Smooth muscle cell of the brain vasculature (primary cell): ENCODE measurements at places on chromosomes 2 and 18.

- no peak for DNase-seq
Observed at GRCh38 chr2:65727381-65727780, 295.0 kb upstream of the SPRED2 start.

GRCh38 chr18:21267400-21267799, 25.4 kb downstream of the GREB1L start:
- DNase-seq = no peak

DNA sequence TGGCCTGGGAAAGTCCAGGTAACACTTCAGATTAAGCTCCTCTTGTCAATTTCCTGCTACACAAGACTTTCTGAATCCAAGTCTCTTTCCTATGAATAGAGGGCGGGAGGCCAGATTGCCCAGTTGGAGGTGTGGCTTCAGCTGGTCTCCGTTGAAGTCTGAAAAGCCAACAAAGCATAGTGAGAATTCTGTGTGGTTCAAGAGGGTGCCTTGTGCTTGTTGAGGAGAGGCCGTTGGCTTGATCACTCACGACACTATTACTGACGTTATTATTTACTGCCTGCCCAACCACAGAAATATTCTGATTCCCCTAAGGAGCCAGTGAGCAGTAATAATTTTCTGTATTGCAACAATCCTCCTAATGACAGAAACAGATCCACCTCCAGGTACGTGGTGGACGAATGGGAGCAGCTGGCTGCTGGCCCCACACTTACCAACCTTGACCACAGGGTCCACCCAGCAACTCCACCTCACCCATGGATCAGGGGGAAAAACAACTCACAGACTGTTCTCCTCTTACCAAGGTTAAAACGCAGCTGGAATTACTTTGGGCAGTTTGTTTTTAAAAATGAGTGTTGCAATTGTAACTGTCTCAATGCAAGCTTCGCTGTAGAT, 21.9 kb downstream of the NRP2 start:
- DNase-seq = no peak

GRCh38 chr18:34978953-34979608, 62.1 kb upstream of the MAPRE2 start:
- DNase-seq = peak; percentile 68

GRCh38 chr2:32683520-32684086, 55.8 kb downstream of the TTC27 start:
- no peak for DNase-seq

DNA sequence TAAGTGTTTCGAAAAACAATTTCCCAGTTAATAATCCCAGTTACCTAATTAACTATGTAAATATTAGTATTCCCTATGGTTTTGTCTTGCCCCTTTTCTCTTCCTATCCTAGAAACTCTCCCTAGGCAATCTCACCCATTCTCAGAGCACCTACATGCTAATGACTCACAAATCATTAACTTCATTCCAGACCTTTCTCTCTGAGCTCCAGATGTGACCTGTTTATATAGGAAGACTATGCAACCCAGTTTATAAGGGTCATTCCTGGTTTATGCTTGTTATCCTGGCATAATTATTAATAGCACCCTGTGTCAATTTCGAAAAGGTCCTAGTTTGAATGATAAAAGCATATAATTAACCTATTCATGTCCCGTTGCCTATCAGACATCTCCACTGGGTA, 14.8 kb upstream of the SERTAD2 start:
- no peak for DNase-seq

DNA sequence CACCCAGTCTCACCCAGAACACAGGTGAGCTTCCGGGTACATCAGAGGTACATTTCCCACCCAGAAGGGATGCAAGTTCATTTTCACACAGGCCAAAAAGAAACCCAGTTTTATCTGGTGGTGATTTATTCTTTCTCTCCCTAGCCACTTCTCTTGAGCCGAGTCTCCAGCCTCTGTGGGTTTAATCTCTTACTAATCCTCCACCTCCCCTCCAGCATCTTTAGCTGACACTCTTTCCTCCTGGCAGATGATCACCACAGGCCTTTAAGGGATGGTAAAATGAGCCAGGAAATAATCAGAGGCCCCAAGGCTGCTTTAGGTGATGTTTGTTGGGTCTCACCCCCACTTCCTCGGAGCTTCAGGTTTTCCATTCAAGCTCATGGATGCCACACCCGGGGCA, 145.7 kb upstream of the DLX2 start:
- no peak for DNase-seq

DNA sequence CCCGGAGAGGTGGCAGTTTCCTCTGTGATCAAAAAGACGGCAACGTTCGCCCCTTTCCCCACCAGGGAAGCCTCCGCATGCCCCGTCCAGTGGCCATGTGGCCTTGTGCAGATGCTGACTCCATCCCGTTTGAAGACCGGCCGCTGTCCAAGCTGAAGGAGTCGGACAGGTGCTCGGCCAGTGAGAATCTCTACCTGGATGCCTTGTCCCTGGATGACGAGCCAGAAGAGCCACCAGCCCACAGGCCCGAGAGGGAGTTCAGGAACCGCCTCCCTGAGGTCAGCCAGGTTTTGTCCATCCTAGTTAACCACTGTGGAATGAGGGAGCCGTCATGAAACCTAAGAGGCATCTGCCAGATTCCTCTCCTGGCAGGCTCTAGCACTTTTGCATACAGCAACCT, 113.6 kb downstream of the MTCL1 start:
- no peak for DNase-seq

DNA sequence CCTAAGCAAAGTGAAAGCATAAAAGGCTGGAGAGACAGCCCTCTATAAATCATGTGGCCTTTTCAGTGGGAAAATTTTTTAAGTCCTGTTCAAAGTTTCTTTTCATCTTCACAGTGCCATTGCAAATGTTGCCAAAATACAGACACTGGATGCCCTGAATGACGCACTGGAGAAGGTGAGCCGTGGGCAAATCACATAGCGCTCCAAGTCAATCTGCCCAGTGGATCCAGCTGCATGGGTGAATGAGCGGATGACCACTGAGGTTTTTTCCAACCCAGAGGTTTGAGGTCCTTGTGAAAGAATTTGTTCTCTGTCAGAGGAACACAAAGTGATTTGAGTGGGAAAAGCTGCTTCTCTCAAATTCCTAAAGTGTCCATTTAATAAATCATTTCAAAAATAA, 11.8 kb downstream of the DAPL1 start:
- no peak for DNase-seq

GRCh38 chr2:216596236-216596979, 36.8 kb upstream of the IGFBP2 start:
- peak; percentile 83 for DNase-seq

- no peak for DNase-seq
Observed at GRCh38 chr2:160210599-160211138, 10.6 kb upstream of the ITGB6 start.

- DNase-seq = no peak
Observed at GRCh38 chr2:3600256-3600855, 5.4 kb downstream of the COLEC11 start.

DNA sequence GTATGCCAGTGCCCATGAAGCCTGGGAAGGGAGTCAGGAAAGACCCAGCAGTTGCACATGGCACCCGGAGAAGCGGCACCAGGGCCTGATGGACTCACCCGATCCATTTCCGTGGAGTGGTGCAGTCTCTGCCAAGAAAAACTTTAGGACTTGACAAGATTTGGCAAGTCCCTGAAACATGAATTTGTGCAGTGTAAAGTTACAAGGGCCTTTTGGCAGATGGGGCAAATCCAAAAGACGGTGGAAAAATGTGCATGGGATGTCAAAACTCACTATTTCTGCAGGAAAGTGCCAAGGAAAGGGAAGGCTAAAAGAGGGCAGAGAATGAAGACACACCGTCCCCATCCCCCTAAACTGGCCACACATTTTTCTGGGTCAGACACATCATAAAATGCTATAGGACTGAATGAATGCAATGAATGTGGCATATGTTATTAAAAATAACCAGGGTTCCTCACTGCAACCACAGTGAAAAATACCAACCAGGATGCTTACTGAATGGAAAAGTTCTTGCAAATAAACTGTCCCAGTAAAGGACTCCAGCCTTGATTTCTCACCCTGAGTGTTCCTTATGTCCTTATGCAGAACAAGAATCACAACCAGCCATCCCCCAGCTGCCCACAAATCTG, 173.5 kb upstream of the SIX2 start:
- DNase-seq = no peak

- DNase-seq = no peak
Observed at GRCh38 chr2:98541906-98542305, 66.4 kb downstream of the COA5 start.

- no peak for DNase-seq
Observed at GRCh38 chr2:128115921-128116623, 25.1 kb downstream of the UGGT1 start.

GRCh38 chr2:111967018-111967417, 68.6 kb downstream of the MERTK start:
- DNase-seq = no peak

DNA sequence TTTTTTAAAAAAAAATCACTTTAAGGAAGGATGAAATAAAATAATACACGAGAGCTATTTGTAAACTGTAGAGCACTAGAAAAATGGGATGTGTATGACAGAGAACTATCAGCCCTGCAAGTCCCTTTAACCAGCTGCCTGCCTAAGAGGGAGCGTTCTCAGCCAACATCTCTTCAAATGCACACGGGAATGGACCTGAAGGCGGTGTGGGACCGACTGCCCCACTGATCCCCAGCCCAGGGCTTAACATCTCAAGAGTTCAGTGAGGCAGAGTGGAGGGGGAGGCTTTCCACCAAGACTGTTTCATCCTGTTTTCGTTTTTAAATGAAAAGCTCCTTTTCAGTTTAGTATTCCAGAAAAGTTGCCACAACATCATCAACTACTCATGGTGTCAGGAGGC, 2.2 kb downstream of the INPP4A start:
- no peak for DNase-seq

GRCh38 chr2:69269330-69269729, 117.7 kb downstream of the GFPT1 start:
- no peak for DNase-seq

DNA sequence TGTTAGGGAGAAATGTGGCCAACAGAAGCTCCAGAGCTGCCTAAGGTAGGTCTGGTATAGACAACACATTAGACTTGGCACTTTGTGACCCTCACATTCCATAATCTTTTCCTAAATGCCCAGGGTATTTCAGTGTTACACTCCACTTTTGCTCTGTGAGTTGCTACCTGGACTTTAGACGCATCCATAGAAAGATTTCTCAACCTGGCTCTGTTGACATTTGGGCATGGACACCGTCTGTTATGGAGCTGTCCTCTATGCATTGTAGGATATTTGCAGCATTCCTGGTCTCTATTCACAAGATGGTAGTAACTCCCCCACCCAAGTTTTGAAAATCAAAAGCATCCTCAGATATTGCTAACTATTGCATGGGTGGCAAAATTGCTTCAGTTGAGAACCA, 136.5 kb upstream of the NETO1 start:
- no peak for DNase-seq

DNA sequence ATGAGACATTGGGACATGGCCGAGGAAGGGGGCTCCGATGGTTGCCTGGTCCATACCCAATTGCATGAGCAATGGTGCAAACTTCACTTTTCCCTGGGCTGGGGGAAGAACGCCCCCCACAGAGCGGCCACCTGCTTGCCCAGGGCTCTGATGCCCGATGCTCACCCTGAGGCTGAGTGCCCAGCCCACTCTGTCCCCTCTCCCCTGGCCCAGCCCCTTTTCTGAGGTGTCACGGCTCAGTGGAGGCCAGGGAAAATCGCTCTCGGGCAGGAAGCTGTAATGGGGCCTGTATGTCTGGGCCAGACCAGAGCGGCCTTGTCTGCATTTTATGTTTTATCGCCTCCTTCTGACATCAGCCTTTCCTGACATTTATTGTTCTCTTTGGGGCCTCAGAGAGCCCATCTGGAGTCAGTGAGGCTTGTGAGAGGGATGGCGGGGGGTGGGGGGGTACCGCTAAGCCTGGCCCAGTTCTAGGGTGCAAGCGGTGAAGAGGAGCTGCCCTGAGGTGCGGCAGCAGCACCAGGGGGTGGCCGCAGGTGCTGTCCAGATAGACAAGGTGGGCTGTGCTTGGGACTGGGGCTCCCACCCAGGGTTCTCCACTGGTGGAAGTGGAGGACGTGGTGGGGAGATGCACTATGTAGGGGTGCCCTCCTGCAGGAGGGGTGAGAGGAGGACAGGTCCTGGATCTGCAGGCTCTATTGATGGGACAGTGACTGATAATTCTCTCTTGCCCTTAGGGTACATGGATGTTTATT, 46.2 kb downstream of the INHBB start:
- DNase-seq = no peak

GRCh38 chr2:74264281-74264680, 65.9 kb downstream of the MTHFD2 start:
- no peak for DNase-seq

- no peak for DNase-seq
Observed at GRCh38 chr2:42493468-42494354, at the start of gene KCNG3. Gene KCNG3 (minus strand): TSS chr2:42493982. CDS start chr2:42493501, 481 bp downstream.

- no peak for DNase-seq
Observed at GRCh38 chr2:210965472-210965871, 409.1 kb downstream of the CPS1 start.

- no peak for DNase-seq
Observed at GRCh38 chr2:166384774-166385173, 9.0 kb upstream of the SCN9A start.

- no peak for DNase-seq
Observed at GRCh38 chr2:148887350-148888002, 12.4 kb downstream of the KIF5C start.

- DNase-seq = no peak
Observed at GRCh38 chr2:231348173-231348572, 47.3 kb upstream of the B3GNT7 start.

DNA sequence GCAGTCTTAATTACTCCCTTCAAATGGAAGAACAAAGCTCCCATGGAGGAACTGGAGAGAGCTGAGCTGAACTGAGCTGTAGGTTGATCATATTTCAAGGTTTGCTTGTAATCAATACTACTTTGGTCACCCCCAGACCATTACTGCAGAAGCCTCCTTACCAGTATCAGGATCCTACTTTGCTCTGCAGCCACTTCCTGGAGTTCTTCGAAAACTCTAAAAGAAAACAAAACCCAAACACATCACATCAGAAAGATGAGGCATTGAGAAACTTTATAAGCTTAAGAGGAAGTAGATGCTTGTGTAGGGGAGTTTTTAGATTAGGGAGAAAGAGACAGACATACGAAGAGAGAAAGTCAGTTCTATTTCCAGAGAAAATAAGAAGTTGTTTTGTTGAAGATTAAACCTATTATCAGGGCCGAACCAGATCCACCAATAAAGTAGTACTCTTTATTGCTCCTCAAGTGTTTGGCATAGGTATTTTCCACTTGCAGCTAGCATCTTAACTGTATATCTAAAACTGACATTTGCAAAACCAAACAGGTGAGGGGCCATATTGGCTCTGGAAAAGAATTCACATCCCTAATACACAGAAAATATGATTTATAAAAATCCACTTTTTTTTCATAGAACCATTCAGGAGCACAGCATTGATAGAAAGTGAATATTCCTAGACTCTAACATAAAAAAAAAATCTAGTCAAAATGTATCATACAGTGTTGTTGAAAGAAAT, 166.9 kb upstream of the KLF7 start:
- DNase-seq = no peak

DNA sequence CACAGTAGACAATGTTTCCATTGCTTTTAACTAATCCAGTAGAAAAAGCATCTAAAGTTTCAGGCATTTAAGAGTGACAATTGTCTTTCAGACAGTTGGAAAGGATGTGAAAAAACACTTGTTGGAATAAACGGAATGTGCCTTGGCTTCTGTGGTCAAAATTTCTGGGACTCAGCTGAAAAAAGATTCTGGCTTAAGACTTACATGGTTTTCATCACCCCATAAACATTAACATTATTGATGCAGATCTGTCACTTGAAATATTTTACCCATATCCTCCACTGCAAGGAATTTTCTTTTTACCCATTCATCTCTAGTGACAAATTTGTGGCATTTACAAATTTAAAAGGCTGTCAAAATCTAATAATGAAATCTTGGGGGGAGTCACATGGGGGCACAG, 166.0 kb downstream of the SRBD1 start:
- DNase-seq = no peak

GRCh38 chr2:27781496-27781895, 10.0 kb downstream of the MRPL33 start:
- DNase-seq = no peak
